ENCODE measurements at places on chromosomes 5 and 9. TPM values are rescaled to one million over a fixed set of nuclear protein-coding genes. Genes with fewer than 3 reads are reported as not detected.

- H3K4me3 ChIP-seq, result no peak overlapping the region
- no peak for DNase-seq
- H3K27me3 ChIP-seq, result no peaks in the 10 kb centered on the region
These were observed 7.4 kb downstream of the LRRC14B start for GRCh38 chr5:198516-199196.

DNA sequence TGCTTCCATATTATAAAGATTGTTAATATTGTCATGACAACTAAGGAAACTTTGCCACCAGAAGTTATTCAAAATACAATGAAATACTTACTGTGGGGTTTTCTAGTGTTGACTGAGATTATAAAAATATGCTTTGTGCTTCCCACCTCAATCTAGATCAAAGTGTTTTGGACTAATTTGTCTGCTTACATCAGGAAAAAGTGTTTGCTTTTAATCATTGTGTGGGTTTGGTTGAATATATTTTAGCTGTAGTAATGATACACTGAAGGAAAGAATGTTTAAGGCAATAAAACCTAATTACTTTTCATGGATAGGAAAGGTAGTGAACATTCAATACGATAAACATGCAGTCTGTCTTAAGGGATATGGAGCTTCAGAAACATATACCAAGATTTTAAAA lies 29.8 kb upstream of the MAN2A1 start:
- H3K4me1 ChIP-seq, result peaks cover 7% of the 10 kb centered on the region
- no peaks in the 10 kb centered on the region for H3K27me3 ChIP-seq
- no peak overlapping the region for H3K4me3 ChIP-seq
- H3K27ac ChIP-seq, result no peak overlapping the region
- H3K36me3 ChIP-seq, result no peaks in the 10 kb centered on the region

GRCh38 chr5:16559702-16560101 lies 57.1 kb downstream of the RETREG1 start:
- H3K27ac ChIP-seq, result no peak overlapping the region
- no peaks in the 10 kb centered on the region for H3K27me3 ChIP-seq
- DNase-seq, result no peak
- no peak overlapping the region for H3K4me3 ChIP-seq
- H3K36me3 ChIP-seq, result peaks cover 18% of the 10 kb centered on the region

CDKN2A gene
- 0.71 TPM for total RNA-seq

DNA sequence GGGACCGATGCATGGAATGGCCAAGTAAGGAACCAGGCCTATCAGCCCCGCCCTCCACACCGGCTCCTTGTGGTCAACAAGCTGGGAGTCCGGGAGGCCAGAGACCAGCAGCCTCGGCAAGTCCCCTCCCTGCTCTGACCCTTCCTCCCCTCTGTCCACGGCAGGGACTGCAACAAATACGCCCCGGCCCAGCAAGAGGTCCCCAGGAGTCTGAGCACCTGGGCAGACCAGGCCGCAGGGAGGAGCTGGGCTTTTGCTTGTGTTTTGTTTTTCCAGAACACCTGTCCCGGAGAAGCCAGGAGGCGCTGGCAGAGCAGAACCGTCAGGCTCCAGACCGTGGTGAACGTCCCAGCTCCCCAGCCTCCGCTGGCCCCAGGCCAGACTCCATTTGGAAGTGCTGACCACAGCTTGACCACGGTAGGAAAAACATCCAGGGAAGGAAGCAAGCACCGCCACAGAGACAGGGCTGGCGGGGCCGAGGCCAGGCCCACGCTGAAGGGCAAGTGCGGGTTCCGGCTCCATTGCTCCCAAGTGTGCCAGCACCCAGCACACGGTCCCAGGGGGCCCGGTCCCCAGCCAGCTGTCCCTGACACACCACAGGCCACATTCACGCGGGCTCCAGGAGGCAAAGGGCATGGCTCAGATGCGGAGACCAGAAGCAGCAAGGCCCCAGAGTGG lies 56.7 kb downstream of the VAV2 start:
- no peak overlapping the region for H3K4me3 ChIP-seq
- H3K27me3 ChIP-seq, result no peaks in the 10 kb centered on the region
- H3K27ac ChIP-seq, result no peak overlapping the region
- H3K36me3 ChIP-seq, result no peaks in the 10 kb centered on the region
- H3K4me1 ChIP-seq, result no peaks in the 10 kb centered on the region

CD14 gene
- total RNA-seq, result 2.1 TPM

GRCh38 chr5:124056991-124057723 lies 545.2 kb downstream of the CSNK1G3 start:
- H3K36me3 ChIP-seq, result no peaks in the 10 kb centered on the region
- H3K27ac ChIP-seq, result no peak overlapping the region
- no peak for DNase-seq
- no peak overlapping the region for H3K4me3 ChIP-seq

AJM1 gene
- total RNA-seq, result 1.2 TPM

DNA sequence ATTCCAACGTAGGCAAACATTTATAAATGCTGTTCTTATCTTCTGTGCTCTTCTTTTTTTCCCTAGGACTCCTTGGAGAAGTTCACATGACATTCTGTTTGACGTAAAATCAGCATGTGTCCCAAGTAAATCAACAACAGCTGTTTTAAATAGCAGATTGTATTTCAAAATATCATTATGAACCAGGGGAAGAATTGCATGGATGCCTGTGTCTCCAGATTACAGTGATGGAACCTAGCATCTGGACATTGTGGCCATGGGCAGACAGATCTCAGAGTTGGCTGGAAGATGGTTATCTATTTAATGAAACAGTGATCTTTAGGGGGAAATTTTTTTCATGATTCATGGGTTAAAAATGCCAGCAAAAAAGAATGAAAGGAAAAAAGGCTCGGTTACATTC lies 222.0 kb downstream of the MAN2A1 start:
- no peaks in the 10 kb centered on the region for H3K36me3 ChIP-seq
- DNase-seq, result no peak
- no peak overlapping the region for H3K4me3 ChIP-seq
- no peak overlapping the region for H3K27ac ChIP-seq
